ENCODE measurements at places on chromosomes 2 and 18.
A peak's percentile ranks its signal among the peaks of the same experiment; 100 is the strongest.

- H3K4me3 ChIP-seq = no peak overlapping the region
- H3K4me1 ChIP-seq = peaks cover 23% of the 10 kb centered on the region
- H3K27me3 ChIP-seq = no peaks in the 10 kb centered on the region
- no peak overlapping the region for H3K27ac ChIP-seq
- no peak for DNase-seq
These were observed 58.1 kb downstream of the MAP4K3 start for GRCh38 chr2:39378968-39379367.

GRCh38 chr2:31387850-31388249 lies 26.7 kb downstream of the XDH start:
- H3K36me3 ChIP-seq = no peaks in the 10 kb centered on the region
- H3K4me1 ChIP-seq = no peaks in the 10 kb centered on the region
- DNase-seq = no peak
- H3K27me3 ChIP-seq = no peaks in the 10 kb centered on the region
- no peak overlapping the region for H3K4me3 ChIP-seq

GRCh38 chr2:83063511-83063910 lies 1395.6 kb downstream of the SUCLG1 start:
- H3K27ac ChIP-seq = no peak overlapping the region
- H3K4me1 ChIP-seq = peaks cover 8% of the 10 kb centered on the region
- no peaks in the 10 kb centered on the region for H3K27me3 ChIP-seq

- no peak overlapping the region for H3K27ac ChIP-seq
- no peaks in the 10 kb centered on the region for H3K27me3 ChIP-seq
- no peaks in the 10 kb centered on the region for H3K36me3 ChIP-seq
- H3K4me1 ChIP-seq = no peaks in the 10 kb centered on the region
- DNase-seq = no peak
- H3K4me3 ChIP-seq = no peak overlapping the region
These were observed 730.2 kb upstream of the ZNF804A start for GRCh38 chr2:183868153-183868552.

DNA sequence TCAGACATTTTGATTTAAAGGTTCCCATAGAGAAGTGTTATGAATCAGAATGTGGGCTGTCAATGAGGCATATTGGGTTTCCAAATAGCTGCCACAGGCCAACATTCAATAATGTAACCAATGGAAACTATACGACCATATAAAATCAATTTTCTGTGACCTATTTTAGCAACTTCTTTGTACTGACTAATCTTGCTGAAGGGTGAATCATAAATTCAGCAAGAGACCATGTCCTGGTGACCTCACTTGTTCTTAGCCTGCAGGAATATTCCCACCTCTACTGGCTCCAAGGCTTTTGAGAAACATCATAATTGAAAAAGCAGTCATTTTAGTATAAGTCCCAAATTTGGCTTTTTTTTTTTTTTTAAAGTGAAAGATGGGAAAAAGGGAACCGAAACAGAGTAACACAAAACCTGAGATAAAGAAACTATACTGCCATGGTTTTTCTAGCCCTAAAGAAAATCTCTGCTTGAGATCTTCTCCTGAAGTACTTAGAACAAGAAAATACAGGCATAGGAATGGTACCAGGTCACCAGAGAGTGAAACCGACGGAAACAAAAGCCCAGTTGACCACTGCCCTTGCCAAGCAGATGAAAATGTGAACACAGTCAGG lies 32.1 kb downstream of the PLEKHM3 start:
- no peaks in the 10 kb centered on the region for H3K27me3 ChIP-seq
- H3K4me1 ChIP-seq = peaks cover 8% of the 10 kb centered on the region
- DNase-seq = no peak
- H3K27ac ChIP-seq = no peak overlapping the region

GRCh38 chr2:12855508-12855907 lies 138.8 kb downstream of the TRIB2 start:
- H3K36me3 ChIP-seq = no peaks in the 10 kb centered on the region
- no peaks in the 10 kb centered on the region for H3K27me3 ChIP-seq
- no peaks in the 10 kb centered on the region for H3K4me1 ChIP-seq
- no peak overlapping the region for H3K4me3 ChIP-seq

GRCh38 chr2:20675701-20676352 lies 8.9 kb downstream of the GDF7 start:
- H3K4me3 ChIP-seq = no peak overlapping the region
- no peaks in the 10 kb centered on the region for H3K36me3 ChIP-seq
- no peak for DNase-seq
- peaks cover 48% of the 10 kb centered on the region for H3K27me3 ChIP-seq
- no peaks in the 10 kb centered on the region for H3K4me1 ChIP-seq

- H3K4me3 ChIP-seq = peak overlapping the region; percentile 94
- H3K27ac ChIP-seq = peak overlapping the region; percentile 87
- peaks cover 28% of the 10 kb centered on the region for H3K4me1 ChIP-seq
- peaks cover 4% of the 10 kb centered on the region for H3K27me3 ChIP-seq
- H3K36me3 ChIP-seq = peaks cover 10% of the 10 kb centered on the region
- DNase-seq = no peak
These were observed 3.6 kb downstream of the BCL11A start for GRCh38 chr2:60549928-60550177.

GRCh38 chr2:66462501-66462825 lies 27.5 kb downstream of the MEIS1 start:
- peak overlapping the region; percentile 4 for H3K27ac ChIP-seq
- no peak for DNase-seq
- H3K36me3 ChIP-seq = peaks cover 35% of the 10 kb centered on the region
- no peak overlapping the region for H3K4me3 ChIP-seq
- no peaks in the 10 kb centered on the region for H3K27me3 ChIP-seq

- H3K27me3 ChIP-seq = no peaks in the 10 kb centered on the region
- H3K27ac ChIP-seq = no peak overlapping the region
- no peaks in the 10 kb centered on the region for H3K4me1 ChIP-seq
- DNase-seq = no peak
These were observed 6.8 kb downstream of the DNPEP start for GRCh38 chr2:219380926-219381325.

Measured in progenitor cell of endocrine pancreas (in vitro differentiated cells).